Activated CD4-positive, alpha-beta memory T cell treated with anti-CD3 and anti-CD28 coated beads for 36 hours (primary cell): ENCODE measurements at places on chromosomes 12 and 14. TPM values are rescaled to one million over a fixed set of nuclear protein-coding genes. Genes with fewer than 3 reads are reported as not detected.

The MYO1H gene
- total RNA-seq = not detected

The NUAK1 gene
- total RNA-seq = 0.05 TPM

The AMN gene
- not detected for total RNA-seq

The KCNA1 gene
- total RNA-seq = not detected

The POTEM gene
- not detected for total RNA-seq

The CLEC6A gene
- total RNA-seq = not detected

The CCDC196 gene
- not detected for total RNA-seq

The CEBPE gene
- total RNA-seq = 0.34 TPM

The ZBTB1 gene
- total RNA-seq = 31.8 TPM
